Left lung (tissue), 14 donors: ENCODE measurements at places on chromosomes 11 and 22.

DNA sequence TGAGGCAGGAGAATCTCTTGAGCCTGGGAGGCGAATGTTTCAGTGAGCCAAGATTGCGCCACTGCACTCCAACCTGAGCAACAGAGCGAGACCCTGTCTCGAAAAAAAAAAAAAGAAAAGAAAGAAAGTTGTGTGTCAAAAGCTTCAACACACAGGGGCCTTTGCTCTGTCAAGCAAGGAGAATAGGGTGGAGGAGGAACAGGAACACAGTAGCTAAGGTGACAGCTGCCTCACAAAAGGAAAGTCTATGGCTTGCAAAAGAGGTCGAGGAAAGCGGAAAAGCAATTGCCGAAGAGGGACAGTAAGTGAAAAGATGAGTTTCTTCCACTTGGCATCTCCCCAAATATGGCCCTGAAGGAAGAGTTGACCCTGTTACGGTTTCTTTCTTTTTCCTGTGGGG lies 26.5 kb upstream of the TMA7B start:
- no peaks in the 10 kb centered on the region for H3K36me3 ChIP-seq
- H3K4me1 ChIP-seq: no peaks in the 10 kb centered on the region
- H3K27me3 ChIP-seq: peaks cover 88% of the 10 kb centered on the region
- no peak overlapping the region for H3K4me3 ChIP-seq
- H3K27ac ChIP-seq: no peak overlapping the region
- no peak for DNase-seq

DNA sequence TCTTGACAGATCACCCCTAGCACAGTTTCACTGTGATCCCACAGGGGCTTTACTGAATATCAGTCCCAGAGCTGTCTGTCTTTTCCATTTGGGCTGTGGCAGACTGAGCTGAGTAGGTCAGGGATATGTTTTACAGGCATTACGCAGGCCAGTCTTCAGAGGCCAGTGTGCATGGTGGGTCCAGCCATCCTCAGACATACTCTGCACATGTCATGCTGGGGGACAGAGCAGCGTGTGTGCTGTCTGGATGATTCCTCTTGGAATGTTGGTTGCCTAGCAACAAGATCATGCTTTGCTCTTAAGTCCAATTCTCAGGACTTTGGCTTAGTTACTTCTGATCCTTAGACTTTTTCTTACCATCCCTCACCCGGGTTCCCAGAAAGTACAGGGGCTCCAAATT lies 736.5 kb downstream of the DLG2 start:
- no peaks in the 10 kb centered on the region for H3K27me3 ChIP-seq
- no peak overlapping the region for H3K4me3 ChIP-seq
- no peaks in the 10 kb centered on the region for H3K4me1 ChIP-seq
- H3K27ac ChIP-seq: no peak overlapping the region
- H3K36me3 ChIP-seq: no peaks in the 10 kb centered on the region

DNA sequence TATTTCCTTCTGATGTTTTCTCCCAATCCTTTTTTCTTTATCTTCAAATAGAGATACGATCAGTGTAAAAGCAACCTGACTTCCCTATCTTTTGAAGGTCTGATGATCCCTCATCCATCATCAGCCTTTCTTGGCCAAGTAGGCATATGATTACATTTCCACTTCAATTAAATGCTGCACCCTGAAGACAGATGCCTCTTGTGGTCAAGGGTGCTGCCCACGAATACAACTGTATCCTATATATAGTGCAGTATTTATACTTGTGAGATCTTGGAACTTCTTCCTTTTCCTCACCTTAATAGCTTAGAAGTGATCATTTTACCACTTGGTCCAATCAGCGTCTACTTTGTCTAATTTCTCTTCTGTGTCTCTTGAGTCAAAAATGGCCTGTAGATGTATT lies 9.3 kb upstream of the ZNRF3 start:
- no peaks in the 10 kb centered on the region for H3K36me3 ChIP-seq
- H3K4me1 ChIP-seq: no peaks in the 10 kb centered on the region
- no peak for DNase-seq
- H3K27ac ChIP-seq: no peak overlapping the region
- no peak overlapping the region for H3K4me3 ChIP-seq

DNA sequence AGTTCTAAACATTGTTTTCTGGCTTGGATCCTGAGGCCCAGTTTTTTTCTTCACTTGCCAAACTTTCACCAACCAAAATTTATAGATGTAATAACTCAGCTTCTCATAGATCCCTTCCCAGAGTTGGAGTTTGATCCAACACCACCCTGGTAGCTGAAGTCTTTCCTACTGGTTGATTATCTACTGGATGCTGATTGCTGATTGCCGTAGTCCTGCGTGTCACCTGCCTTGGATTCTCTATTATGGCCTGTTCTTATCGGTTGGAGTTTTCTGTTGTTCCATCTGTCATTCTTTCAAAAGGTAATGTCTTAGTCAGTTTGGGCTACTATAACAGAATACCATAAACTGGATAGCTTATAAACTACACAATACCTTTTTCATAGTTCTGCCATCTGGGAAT lies 17.3 kb upstream of the OR6X1 start:
- H3K4me3 ChIP-seq: no peak overlapping the region
- no peaks in the 10 kb centered on the region for H3K27me3 ChIP-seq
- no peaks in the 10 kb centered on the region for H3K36me3 ChIP-seq
- no peaks in the 10 kb centered on the region for H3K4me1 ChIP-seq
- no peak overlapping the region for H3K27ac ChIP-seq

- H3K27me3 ChIP-seq: no peaks in the 10 kb centered on the region
- no peaks in the 10 kb centered on the region for H3K4me1 ChIP-seq
- no peak for DNase-seq
- H3K36me3 ChIP-seq: no peaks in the 10 kb centered on the region
Observed at GRCh38 chr11:11491014-11491413, 130.8 kb downstream of the GALNT18 start.

DNA sequence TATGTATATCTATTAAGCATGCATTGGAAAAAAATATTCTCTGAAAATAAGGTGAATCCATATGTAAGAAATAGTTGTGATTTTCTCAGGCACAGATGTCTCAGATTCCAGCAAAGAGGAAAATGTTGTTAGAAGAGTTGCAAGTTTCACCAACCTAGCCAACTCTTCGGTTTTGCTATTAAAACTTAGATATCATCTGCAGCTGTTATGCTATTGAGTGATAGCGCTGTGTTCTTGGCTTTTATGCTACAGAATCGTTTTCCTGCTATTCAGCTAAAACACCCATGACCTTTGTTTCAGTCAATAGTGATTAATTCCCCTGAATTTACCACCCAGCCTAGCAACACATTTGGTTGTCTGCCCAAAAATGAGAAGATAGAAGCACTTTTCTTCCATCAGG lies 795.6 kb upstream of the ANO3 start:
- no peaks in the 10 kb centered on the region for H3K4me1 ChIP-seq
- H3K4me3 ChIP-seq: no peak overlapping the region
- H3K27ac ChIP-seq: no peak overlapping the region
- DNase-seq: peak; percentile 17
- H3K27me3 ChIP-seq: no peaks in the 10 kb centered on the region
- no peaks in the 10 kb centered on the region for H3K36me3 ChIP-seq

DNA sequence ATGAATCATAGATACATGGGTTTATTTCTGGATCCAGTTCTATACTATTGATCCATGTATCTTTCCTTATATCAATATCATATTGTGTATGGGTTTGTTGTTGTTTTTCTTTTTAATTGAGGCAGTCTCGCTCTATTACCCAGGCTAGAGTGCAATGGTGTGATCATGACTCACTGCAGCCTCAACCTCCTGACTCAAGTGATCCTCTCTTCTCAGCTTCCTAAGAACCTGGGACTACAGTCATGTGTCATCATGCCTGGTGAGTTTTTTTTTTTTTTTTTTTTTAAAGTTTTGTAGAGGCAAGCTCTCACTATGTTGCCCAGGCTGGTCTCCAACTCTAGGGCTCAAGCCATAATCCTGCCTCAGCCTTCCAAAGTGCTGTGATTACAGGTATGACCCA lies 1589.4 kb upstream of the TENM4 start:
- no peak for DNase-seq
- no peaks in the 10 kb centered on the region for H3K4me1 ChIP-seq
- no peaks in the 10 kb centered on the region for H3K36me3 ChIP-seq
- H3K27ac ChIP-seq: no peak overlapping the region

- H3K4me1 ChIP-seq: no peaks in the 10 kb centered on the region
- no peak overlapping the region for H3K27ac ChIP-seq
- H3K27me3 ChIP-seq: no peaks in the 10 kb centered on the region
- H3K36me3 ChIP-seq: no peaks in the 10 kb centered on the region
- no peak overlapping the region for H3K4me3 ChIP-seq
- no peak for DNase-seq
Observed at GRCh38 chr11:47603295-47603694, 9.1 kb upstream of the C1QTNF4 start.
